Fibroblast of skin of left biceps (primary cell): ENCODE measurements at places on chromosomes 13 and 19.

- peak; percentile 12 for DNase-seq
Measured at GRCh38 chr19:13978351-13979243, 26.3 kb downstream of the DCAF15 start.

GRCh38 chr19:45451131-45451849 lies 16.5 kb upstream of the FOSB start:
- no peak for DNase-seq

- DNase-seq = no peak
Measured at GRCh38 chr19:18718015-18718526, 34.6 kb downstream of the CRTC1 start.

- no peak for DNase-seq
Measured at GRCh38 chr13:99416411-99417121, 84.7 kb upstream of the TM9SF2 start.
